ENCODE measurements at places on chromosomes 4 and X. TPM values are rescaled to one million over a fixed set of nuclear protein-coding genes. Genes with fewer than 3 reads are reported as not detected.

AFP gene
- 166 TPM for total RNA-seq

ESX1 gene
- total RNA-seq: not detected

MAGEB4 gene
- total RNA-seq: not detected

DNA sequence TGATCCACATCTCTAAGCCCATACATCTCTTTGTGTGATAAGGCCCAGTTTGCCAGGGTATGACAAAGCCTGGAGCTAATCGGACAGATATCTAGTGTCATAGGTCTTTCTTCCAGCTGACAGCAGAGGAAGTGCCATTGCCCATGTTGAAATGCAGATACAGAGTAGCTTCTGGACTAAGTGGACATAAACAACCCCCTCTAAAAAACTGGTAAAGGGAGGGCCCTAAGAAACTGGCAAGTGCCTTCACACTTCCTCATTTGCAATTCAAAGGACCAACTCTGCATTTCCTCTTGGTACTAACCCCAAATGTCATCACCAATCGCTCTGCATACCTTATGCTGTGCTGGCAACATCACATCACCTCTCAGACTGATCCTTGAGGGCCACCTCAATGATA is 20.8 kb downstream of the ARHGEF6 start:
- no peaks in the 10 kb centered on the region for H3K4me1 ChIP-seq
- no peak for DNase-seq
- H3K27ac ChIP-seq: no peak overlapping the region
- no peaks in the 10 kb centered on the region for H3K27me3 ChIP-seq
- no peaks in the 10 kb centered on the region for H3K36me3 ChIP-seq

DNA sequence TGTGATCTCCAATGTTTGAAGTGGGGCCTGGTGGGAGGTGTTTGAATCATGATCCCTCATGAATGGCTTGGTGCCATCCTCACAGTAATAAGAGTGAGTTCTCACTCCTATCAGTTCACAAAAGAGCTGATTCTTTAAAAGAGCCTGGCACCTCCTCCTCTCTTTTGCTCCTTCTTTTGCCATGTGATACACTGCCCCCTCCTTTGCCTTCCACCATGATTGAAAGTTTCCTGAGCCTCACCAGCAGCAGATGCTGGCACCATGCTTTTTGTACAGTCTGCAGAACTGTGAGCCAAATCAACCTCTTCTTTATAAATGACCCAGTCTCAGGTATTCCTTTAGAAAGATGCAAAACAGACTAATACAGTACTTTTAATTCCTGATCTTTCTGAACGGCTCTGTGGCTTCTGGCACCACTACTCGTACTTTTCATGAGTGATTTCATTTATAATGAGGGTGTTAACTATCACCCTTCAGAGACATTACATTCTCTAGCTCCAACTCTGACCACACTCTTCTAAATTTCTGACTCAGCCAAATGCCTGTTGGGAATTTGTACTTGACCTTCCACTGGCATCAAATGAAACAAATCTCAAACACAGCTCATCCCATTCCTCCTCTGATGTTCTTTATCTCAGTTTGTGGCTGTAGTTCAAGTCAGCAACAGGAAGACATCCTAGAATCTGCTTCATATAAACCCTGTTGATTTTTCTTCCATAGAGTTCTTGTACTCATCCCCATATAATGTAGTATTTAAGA is 4.2 kb downstream of the UFSP2 start:
- peaks cover 18% of the 10 kb centered on the region for H3K36me3 ChIP-seq
- peaks cover 6% of the 10 kb centered on the region for H3K27me3 ChIP-seq

DNA sequence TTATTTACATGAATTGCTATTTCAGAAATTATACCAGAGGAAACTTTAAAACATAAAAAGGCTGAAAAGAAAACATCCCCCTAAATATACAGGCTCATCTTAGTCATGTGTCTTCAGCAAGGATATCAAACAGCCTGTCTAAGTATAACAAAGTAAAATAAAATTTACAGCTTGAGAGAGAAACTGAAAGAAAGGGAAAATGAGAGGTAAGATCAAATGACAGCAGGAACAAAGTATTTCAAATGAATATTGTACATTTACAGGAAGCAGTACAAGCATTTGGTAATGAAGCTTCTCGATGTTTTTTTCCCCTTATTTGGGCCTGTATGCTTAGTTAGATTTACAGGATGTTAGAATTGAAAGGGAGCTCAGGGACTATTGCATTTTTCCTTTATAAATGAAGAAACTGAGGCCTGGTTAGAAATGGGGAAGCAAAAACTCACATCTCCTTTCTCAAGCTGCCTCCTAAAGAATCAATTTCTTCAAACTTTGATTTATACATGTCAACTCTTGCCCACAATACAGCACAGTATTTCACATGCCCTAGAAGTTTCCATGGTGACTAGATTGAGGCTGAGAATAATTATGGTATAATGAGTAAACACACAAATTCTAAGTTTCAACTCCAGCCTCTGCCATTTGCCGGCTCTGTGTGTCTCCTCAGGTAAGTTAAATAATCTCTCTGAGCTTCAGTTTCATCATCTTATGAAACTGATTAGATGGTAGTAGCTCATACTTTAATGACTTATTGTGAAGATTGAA is 29.3 kb downstream of the DAPP1 start:
- H3K4me1 ChIP-seq: peaks cover 8% of the 10 kb centered on the region
- H3K36me3 ChIP-seq: no peaks in the 10 kb centered on the region
- DNase-seq: no peak
- no peak overlapping the region for H3K4me3 ChIP-seq

DNA sequence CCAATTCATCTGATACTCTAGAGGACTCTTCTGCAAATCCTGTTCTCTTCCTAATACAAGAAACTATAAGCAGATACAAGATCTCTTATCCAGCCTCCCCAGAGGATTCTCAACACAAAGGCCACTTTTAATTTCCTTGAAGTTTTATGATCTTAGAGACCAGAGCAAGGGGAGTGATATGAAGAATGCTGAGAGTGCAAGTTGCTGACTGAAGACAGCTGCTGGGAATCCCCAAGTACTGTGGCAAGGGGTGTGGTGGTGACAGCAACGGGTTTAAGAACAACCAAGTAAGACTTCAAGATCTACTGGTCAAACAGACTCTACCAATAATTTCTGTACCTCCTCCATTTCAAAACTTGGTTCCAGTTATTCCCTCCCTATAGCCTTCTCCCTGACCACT is 7.0 kb downstream of the AMMECR1 start:
- no peak overlapping the region for H3K27ac ChIP-seq
- H3K36me3 ChIP-seq: no peaks in the 10 kb centered on the region
- H3K27me3 ChIP-seq: no peaks in the 10 kb centered on the region

GRCh38 chr4:37758226-37758625 is 68.3 kb upstream of the PGM2 start:
- H3K36me3 ChIP-seq: no peaks in the 10 kb centered on the region
- peaks cover 7% of the 10 kb centered on the region for H3K4me1 ChIP-seq
- no peak for DNase-seq
- H3K27me3 ChIP-seq: no peaks in the 10 kb centered on the region
- no peak overlapping the region for H3K4me3 ChIP-seq
- no peak overlapping the region for H3K27ac ChIP-seq

DNA sequence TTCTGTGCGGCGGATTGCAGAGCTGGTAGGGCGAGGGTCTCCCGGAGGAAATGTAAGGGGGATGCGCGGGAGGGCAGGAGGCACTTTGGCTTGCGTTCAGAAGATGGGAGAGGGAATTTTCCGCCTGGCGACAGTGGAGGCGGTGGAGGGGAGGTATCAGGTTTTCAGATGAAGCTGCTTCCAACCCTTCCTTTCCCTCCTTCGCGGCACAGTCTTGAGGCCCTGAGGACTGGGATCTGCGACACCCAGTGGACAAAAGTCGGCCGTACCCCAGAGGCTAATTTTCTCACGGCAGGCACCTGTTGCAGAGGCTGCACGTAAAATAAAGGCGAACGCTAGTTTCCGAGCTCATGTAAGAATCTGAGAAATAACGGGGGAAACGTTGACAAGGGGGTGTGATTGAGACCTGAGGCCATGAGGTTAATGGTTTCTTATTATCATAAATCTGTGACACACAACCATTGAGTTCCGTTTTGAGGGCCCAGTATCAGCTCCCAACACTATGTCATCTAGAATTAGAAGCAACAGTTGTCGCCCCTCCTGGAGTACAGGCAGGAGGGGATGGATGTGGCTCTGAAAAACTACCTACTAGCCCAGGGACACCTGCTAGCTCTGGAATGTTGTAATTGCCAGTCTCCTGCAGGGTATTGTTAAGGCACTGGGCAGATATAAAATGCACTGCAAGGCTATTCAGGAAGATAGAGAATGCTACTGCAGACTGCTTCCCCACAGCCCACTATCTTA is 1.1 kb downstream of the ZCCHC18 start:
- H3K36me3 ChIP-seq: no peaks in the 10 kb centered on the region
- H3K27me3 ChIP-seq: no peaks in the 10 kb centered on the region
- H3K27ac ChIP-seq: no peak overlapping the region
- peak; percentile 24 for DNase-seq

GRCh38 chr4:149896432-149896831 is 80.8 kb upstream of the IQCM start:
- no peaks in the 10 kb centered on the region for H3K4me1 ChIP-seq
- H3K27ac ChIP-seq: no peak overlapping the region
- H3K27me3 ChIP-seq: no peaks in the 10 kb centered on the region
- no peak overlapping the region for H3K4me3 ChIP-seq
- no peak for DNase-seq

- no peaks in the 10 kb centered on the region for H3K27me3 ChIP-seq
- no peaks in the 10 kb centered on the region for H3K36me3 ChIP-seq
- H3K4me1 ChIP-seq: peaks cover 40% of the 10 kb centered on the region
- no peak overlapping the region for H3K27ac ChIP-seq
- DNase-seq: no peak
Measured at GRCh38 chr4:30867427-30867826, 147.3 kb downstream of the PCDH7 start.

- no peak overlapping the region for H3K27ac ChIP-seq
- H3K27me3 ChIP-seq: no peaks in the 10 kb centered on the region
- H3K36me3 ChIP-seq: no peaks in the 10 kb centered on the region
- H3K4me3 ChIP-seq: no peak overlapping the region
- no peak for DNase-seq
Measured at GRCh38 chr4:113776679-113777078, 15.1 kb upstream of the CAMK2D start.

DNA sequence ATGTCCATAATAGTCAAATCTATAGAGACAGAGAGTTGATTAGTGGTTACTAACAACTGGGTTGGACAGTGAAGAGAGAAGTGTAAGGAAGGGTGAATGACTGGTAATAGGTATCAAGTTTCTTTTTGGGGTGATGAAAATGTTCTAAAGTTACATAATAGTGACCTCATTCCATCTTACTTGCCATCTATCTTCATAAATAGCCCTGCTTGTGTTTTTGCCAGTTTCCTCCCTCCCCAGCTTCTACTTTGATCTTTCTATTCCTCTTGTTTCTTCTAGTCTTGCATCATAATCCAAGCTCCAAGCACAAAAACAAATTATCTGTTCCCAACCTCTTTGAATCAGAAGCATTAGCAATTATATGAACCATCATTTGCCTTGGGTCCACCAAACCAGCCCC is 40.2 kb upstream of the TET2 start:
- no peak overlapping the region for H3K27ac ChIP-seq
- DNase-seq: no peak
- H3K36me3 ChIP-seq: no peaks in the 10 kb centered on the region
- no peaks in the 10 kb centered on the region for H3K4me1 ChIP-seq

DNA sequence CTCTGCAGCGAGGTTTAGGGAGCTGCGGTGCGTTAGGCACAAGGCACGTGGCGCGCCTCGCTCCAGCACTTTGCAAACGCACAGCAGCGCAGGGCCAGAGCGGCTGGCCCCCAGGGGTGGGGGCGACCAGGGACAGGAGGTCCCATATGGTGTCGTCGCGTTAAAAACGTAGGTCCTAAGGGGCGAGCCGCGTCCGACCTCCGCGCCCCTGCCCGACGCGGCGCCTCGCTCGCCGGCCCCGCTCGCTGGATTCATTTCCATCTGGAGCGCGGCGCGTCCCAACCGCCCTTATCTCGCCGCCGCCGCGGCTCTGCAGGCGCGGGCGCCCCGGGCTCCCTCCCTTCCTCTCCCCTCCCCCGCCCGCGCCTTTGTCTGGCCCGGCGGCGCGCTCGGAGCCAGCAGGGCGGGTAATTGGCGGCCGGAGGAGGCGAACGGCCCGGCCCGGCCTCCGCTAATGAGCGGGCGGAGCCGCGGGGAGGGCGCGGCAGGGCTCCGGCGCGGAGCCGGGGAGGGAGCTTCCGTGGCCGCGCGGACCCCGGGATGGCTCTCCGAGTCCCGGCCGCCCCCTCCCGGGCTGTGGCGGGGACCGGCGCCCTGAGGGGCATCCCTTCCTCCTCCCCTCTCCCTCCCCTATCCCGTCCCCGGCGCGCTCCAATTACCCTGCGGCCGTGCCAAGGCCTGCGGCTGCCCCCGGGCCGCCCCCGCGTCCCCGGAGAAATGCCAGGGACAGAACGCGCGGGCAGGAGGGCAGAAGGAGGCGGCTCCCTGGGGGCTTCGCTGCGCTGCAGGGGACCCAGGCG is 409.0 kb downstream of the BCOR start:
- H3K27ac ChIP-seq: no peak overlapping the region
- H3K27me3 ChIP-seq: peaks cover 22% of the 10 kb centered on the region
- H3K4me3 ChIP-seq: peak overlapping the region; percentile 65

DNA sequence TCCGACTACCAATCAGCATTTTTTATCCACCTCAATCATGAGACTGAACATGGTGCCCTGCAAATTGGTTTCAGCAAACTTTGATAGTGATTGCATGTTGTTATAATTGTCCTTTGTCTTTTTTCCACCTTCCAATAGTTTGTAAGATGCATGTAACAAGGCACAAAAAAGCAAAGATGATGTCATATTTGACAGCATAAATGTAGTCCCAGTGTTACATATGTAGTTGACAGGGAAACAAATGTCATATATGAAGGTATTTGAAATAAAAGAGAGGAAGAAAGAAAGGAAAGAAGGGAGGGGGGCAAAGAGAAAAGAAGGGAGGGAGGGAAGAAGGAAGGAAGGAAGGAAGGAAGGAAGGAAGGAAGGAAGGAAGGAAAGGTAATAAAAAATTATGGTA is 441.7 kb upstream of the CPEB2 start:
- no peak overlapping the region for H3K27ac ChIP-seq
- H3K4me3 ChIP-seq: no peak overlapping the region
- no peaks in the 10 kb centered on the region for H3K36me3 ChIP-seq
- H3K27me3 ChIP-seq: no peaks in the 10 kb centered on the region
- no peak for DNase-seq

All from progenitor cell of endocrine pancreas (in vitro differentiated cells).